ENCODE measurements at places on chromosomes 11 and 22. TPM values are rescaled to one million over a fixed set of nuclear protein-coding genes. Genes with fewer than 3 reads are reported as not detected.

The TCN1 gene
- total RNA-seq, result not detected

GRCh38 chr11:8093931-8094575 lies 13.0 kb downstream of the TUB start:
- DNase-seq, result no peak
- no peaks in the 10 kb centered on the region for H3K27me3 ChIP-seq

The SMTN gene
- total RNA-seq, result 80.2 TPM

GRCh38 chr11:67544616-67545242 lies 21.5 kb upstream of the CABP2 start:
- H3K36me3 ChIP-seq, result peaks cover under 1% of the 10 kb centered on the region
- no peak overlapping the region for H3K27ac ChIP-seq
- peak; percentile 15 for DNase-seq
- no peak overlapping the region for H3K4me3 ChIP-seq
- no peaks in the 10 kb centered on the region for H3K4me1 ChIP-seq
- no peaks in the 10 kb centered on the region for H3K27me3 ChIP-seq

- no peak overlapping the region for H3K4me3 ChIP-seq
- no peaks in the 10 kb centered on the region for H3K27me3 ChIP-seq
- no peak for DNase-seq
- H3K27ac ChIP-seq, result no peak overlapping the region
- H3K36me3 ChIP-seq, result peaks cover 40% of the 10 kb centered on the region
Observed at GRCh38 chr22:21758091-21758864, 22.7 kb upstream of the YPEL1 start.

GRCh38 chr11:101582236-101582988 lies 1.4 kb downstream of the TRPC6 start:
- DNase-seq, result no peak
- no peak overlapping the region for H3K27ac ChIP-seq
- H3K27me3 ChIP-seq, result no peaks in the 10 kb centered on the region
- no peaks in the 10 kb centered on the region for H3K4me1 ChIP-seq

DNA sequence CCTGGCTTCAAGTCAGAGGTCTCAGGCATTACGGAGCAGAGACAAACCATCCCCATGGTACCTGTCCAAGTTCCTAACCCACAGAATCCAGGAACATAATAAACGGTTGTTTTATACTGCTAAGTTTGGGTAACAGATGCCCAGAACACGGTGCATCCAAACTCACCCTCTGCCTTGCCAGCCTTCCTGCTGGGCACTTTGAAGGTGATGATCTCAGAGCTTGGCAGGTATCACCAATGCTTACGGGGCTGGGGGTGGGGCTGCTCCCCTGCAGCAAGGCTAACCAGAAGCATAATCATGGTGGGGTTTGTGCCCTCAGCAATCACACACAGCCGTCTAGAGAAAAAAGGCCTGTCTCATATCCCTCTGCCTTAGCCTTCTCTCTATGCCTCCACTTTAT lies 27.1 kb downstream of the DKK3 start:
- DNase-seq, result no peak
- H3K27ac ChIP-seq, result no peak overlapping the region
- no peak overlapping the region for H3K4me3 ChIP-seq
- H3K27me3 ChIP-seq, result no peaks in the 10 kb centered on the region
- H3K4me1 ChIP-seq, result peaks cover 31% of the 10 kb centered on the region

DNA sequence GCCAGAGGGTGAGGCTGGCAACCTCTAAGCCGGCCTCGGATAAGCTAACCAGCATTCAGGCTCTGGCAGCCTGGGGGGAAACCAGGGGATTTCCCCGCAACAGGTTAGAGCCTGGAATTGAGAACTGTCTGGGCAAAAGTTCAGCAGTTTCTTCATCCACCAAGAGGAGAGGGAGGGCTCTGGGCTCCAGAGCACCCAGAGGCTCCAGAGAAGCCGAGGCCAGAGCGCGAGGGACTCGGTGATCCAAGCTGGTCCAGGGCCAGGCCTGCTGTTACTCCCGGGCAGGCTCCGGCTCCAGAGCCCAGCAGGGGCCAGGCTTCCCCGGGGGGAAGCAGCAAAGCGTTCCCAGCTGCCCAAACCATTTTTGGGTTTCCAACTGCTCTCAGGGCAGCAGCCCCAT lies 13.3 kb upstream of the SH3BP1 start:
- H3K36me3 ChIP-seq, result peaks cover 18% of the 10 kb centered on the region
- H3K27me3 ChIP-seq, result no peaks in the 10 kb centered on the region
- no peak overlapping the region for H3K4me3 ChIP-seq

DNA sequence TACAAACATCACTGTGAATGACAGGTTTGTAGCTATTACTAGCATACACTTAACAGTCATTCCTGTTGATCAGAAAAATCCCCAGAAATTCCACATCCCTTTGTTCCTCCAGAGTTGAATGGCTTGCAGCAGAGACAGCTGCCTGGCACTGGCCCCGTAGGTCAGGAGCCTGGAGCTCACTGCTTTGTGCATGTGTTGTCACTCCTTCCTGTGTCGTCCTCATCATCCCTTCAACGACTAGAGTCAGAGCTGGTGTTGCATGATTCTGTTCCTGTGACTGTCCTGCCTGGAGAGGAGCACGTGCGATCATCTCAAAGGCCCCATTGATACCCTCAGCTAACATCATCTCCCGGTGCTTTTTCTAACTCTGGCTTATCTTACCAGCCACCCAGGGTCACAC lies 58.3 kb downstream of the LDLRAD3 start:
- no peak for DNase-seq
- H3K4me1 ChIP-seq, result peaks cover 17% of the 10 kb centered on the region
- peaks cover 17% of the 10 kb centered on the region for H3K36me3 ChIP-seq
- no peak overlapping the region for H3K4me3 ChIP-seq
- peak overlapping the region; percentile 77 for H3K27ac ChIP-seq
- no peaks in the 10 kb centered on the region for H3K27me3 ChIP-seq

DNA sequence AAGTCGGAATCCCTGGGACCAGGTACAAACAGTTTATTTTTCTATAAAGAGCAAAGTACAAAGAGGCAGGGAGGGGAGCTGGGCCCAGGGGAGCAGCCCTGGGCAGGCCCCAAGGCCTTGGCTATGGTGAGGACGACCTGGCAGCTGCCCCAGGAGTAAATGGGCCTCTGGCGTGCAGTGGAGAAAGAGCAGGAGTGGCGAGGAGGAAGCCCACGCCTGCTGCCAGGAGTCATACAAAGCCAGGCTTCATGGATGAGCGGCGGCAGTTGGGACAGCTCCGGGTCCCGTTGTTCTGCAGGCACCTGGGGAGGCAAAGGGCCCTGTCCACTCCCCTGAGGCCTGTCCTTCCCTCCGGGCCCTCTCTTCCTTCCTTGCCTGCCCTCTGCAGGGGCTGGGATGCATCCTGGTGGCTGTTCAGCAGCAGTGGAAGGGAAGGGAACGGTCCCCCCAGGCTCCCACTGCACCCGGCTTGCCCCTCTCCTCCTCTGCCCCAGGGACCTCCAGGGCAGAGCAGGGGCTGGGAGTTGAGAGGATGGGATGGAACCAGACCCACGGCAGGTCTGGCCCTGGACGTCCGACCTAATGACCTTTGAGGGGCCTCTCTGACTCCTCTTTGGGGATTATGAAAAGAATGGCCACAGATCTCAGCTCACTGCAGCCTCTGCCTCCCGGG lies 11.1 kb downstream of the RAPSN start:
- no peak overlapping the region for H3K4me3 ChIP-seq
- no peaks in the 10 kb centered on the region for H3K36me3 ChIP-seq
- no peak overlapping the region for H3K27ac ChIP-seq
- DNase-seq, result no peak
- no peaks in the 10 kb centered on the region for H3K27me3 ChIP-seq

The ISX gene
- total RNA-seq, result not detected

DNA sequence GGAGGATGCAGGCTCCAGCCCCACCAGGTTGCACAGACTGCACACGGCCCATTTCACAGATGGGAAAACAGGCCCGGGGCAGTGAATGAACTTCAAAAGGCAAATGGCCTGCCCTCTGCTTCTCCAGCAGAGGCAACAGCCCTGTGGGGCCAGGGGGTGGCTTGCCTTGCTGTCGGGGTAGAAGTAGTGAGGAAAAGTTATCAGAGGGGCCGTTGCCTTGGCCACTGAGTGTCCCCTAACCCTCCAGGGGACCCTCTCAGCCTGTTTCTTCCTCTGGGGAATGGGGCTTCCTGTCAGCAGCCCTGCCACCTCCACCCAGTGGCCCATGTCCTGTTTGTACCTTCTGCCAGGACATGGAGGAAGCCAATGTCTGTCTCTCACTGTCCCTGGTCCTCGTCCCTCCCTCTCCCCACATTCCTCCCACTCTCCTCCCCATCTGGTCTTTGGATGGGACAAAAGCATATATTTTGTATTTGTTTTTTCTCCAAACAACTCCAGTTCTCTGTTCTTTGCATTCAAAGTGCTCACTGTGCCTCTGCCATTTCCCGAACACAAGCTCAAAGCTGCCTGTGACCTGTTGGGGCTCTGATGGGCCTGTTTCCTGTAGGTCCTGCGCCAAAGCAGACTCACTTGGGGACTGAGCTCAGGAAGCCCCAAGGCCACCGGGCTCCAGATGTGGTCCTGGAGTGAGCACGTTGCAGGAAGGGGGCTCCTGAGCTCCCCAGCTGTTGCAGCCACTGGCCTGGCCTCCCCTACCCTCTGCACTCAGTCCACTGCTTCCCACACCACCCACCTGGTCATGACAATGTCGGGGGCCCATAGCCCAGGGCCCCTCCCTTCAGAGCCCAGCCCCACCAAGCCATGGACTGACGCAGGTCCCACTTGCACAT lies 9.5 kb downstream of the MAP4K2 start:
- H3K36me3 ChIP-seq, result no peaks in the 10 kb centered on the region
- no peaks in the 10 kb centered on the region for H3K27me3 ChIP-seq
- no peak overlapping the region for H3K4me3 ChIP-seq

DNA sequence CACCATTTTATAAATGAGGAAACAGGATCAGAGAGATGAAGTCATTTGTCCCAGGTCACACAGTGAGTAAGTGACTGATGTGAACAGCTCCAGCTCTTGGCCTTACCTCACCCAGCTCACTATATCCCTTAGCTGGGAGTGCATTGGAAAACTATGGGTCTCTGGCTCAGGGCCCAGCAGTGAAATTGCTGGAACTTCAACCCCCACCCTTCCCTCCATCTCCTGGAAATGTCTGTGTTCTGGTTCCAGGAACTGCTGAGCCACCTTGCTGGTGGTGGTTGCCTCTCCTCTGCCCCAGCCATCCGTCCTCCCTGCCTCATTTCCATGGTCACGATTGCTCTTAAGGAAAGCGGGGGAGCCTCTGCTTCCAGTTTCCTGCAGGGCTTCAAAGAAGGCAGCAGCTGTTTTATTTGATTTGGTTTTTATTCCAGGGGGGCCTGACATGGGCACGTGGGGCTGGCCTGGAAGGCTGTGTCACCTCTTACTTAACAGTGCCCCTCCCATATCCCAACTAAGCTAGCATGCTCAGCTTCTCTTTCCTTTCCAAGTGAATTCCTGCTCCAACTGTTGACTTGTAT lies 46.2 kb upstream of the CSTF3 start:
- no peak overlapping the region for H3K4me3 ChIP-seq
- peak; percentile 15 for DNase-seq
- peaks cover 5% of the 10 kb centered on the region for H3K4me1 ChIP-seq
- no peaks in the 10 kb centered on the region for H3K27me3 ChIP-seq
- H3K27ac ChIP-seq, result no peak overlapping the region

- no peaks in the 10 kb centered on the region for H3K27me3 ChIP-seq
- H3K4me3 ChIP-seq, result no peak overlapping the region
- peaks cover 23% of the 10 kb centered on the region for H3K4me1 ChIP-seq
- peaks cover 26% of the 10 kb centered on the region for H3K36me3 ChIP-seq
- H3K27ac ChIP-seq, result no peak overlapping the region
Observed at GRCh38 chr22:38244106-38244505, 28.7 kb downstream of the TMEM184B start.

The TRIM22 gene
- 26.0 TPM for total RNA-seq

All from MCF 10A (cell line).